ENCODE measurements at places on chromosomes 6 and 20.

GRCh38 chr20:48824830-48825565 lies 2.8 kb downstream of the PREX1 start:
- no peak for DNase-seq

- DNase-seq = peak; percentile 85
Measured at GRCh38 chr6:89035252-89036101, 45.1 kb upstream of the PNRC1 start.

DNA sequence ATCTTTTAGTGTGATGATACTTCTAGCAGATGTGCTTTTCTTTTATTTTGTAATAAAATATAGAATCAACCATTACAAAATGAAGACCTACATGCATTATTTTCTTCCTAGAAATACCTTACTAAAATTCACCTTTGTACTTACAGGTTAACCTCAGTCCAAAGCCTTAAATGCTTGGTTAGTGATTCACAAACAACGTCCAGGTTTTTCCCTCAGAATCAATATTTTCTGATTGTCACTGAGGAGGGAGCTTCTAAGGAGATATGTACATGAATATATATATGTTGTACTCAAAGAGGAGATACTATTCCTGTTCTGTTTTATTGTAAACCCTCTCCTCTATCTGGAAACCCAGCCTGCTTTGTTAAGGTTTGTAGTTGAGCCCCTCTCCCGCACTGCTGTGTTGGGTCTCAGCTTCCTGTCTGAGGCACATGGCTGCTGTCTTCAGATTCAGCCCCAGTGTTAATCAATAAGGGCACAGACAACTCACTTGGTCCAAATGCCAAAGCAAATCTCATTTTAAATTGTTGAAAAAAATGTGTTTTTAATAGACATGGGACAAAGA lies 33.9 kb upstream of the HS3ST5 start:
- no peak for DNase-seq

DNA sequence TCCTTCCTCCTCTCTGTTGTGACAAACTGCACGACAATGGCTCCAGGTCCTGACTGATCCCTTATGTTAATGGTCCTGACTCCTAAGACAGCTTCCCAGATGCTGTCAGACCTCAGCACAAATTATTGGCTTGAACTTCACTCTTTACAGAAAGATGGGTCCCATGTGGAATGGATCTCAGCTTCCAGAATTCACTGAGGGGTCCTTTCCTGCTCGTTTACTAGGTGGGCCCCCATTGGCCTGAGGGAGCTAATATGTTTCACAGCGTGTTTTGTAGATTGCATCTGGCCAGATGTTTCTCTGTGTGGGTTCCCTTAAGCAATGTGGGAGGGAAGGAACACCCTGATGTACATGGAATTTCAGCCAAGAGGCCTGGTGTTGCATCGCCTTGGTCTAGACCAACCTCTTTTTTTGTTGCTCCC lies 826.6 kb downstream of the MAFB start:
- DNase-seq = no peak

DNA sequence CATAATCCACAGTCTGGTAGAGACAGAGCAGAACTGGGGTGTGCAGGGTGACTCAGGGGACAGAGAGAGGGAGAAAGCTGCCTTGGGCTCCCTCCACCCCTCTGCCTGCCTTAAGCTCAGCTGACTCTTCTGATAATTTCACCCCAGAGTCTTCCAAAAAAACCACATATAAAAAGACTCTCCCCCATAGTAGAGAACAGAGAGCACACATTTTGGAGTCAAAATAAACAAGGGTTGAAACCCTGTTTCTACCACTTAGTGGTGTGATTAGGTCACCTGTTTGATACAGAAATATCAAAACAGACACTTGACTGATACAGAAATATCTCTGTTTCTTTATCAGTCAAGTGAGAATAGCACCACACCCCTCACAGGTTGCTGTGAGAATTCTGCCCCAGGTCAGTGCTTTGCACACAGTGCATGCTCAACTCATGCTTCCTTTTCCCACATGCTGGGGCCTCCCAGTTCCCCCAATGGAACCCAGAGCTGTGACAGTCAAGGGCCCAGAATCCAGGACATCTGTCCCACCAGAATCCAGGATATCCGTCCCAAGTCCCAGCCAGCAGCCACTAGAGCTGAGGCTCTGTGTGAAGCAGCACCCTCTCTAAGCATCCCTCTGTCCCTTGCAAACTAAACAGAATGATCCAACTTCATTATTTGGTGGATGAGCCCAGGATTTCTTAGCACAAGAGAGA lies 1.2 kb downstream of the TREML2 start:
- DNase-seq = no peak

DNA sequence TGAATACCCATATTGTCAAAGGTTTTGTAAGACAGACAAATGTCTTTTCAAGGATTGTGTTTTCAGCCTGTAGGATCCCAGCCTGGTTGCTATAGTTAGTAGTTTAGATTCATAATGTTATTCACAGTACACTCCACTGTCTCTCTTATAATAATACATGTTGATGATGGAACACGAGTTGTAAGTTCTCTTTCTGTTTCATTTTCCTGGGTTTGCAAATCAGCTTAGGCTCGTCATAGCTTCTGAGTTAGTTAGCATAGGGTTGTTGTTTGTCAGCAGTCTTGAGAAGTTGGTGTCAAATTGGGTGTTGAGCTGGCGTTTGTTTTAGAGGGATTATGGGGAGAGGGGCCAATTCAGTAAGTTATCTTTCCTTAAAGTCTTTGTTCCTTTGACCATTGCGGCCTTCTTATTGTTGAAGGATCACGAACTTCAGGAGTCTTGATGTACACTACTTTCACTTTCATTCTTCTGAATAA lies 45.8 kb downstream of the QKI start:
- DNase-seq = peak; percentile 58

GRCh38 chr20:1469925-1470571 lies 3.4 kb upstream of the NSFL1C start:
- peak; percentile 100 for DNase-seq

DNA sequence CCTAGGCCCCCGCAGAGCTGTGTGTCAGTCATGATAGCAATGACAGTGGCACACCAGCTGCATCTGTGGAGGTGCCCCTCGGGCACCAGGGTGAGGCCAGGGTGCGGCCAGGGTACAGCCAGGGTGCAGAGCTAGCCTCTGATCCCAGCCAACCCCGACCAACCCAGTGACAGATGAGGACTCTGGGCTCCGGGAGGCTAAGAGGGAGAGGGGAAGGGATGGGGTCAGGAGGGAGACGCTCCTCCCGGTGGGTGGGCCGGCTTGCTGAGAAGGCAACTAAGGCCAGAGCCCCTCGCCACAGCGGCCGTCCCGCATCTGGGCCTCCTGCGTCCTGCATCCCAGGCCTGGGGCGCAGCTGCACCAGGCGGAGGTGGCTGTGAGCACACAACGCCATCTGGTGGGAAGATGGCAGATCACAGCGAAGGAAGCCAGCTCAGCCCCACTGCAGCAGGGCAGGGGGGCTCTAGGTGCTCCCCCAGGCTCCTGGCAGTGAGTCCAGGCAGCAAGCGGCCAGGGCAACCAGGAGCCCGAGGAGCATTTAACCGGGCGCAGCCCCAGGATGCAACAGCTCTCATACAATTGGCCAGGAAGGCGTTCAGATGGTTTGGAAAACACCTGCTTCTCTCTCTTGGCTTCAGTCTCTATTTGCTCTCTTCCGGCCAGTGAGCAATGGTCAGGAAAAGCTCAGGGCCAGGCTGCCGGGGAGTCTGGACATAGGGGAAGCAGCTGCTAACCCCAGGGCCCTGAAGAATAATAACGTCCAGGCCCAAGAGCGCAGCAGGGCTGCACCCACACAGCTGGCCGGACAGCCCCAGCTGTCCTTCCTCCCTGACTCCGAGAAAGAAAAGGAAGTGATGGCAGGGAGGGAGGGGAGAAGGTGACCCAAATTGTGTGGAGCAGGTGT lies 169.4 kb downstream of the TAF4 start:
- peak; percentile 43 for DNase-seq

GRCh38 chr6:106688177-106688951 lies 59.0 kb downstream of the QRSL1 start:
- peak; percentile 34 for DNase-seq

GRCh38 chr6:7554533-7555275 lies 13.2 kb downstream of the DSP start:
- no peak for DNase-seq

- no peak for DNase-seq
Measured at GRCh38 chr6:147053311-147053921, 150.8 kb upstream of the STXBP5 start.

GRCh38 chr6:75130784-75131183 lies 75.1 kb downstream of the COL12A1 start:
- peak; percentile 86 for DNase-seq

GRCh38 chr6:15739867-15740266 lies 77.0 kb upstream of the DTNBP1 start:
- no peak for DNase-seq

- no peak for DNase-seq
Measured at GRCh38 chr6:25623879-25624278, 28.1 kb upstream of the SCGN start.

All from M059J (cell line).